Stimulated activated CD4-positive, alpha-beta T cell treated with anti-CD3 and anti-CD28 coated beads, Interleukin-1b, Interleukin-23, amount 100 ng/mL, for 1 hour (primary cell): ENCODE measurements at places on chromosomes 7 and 10.

DNA sequence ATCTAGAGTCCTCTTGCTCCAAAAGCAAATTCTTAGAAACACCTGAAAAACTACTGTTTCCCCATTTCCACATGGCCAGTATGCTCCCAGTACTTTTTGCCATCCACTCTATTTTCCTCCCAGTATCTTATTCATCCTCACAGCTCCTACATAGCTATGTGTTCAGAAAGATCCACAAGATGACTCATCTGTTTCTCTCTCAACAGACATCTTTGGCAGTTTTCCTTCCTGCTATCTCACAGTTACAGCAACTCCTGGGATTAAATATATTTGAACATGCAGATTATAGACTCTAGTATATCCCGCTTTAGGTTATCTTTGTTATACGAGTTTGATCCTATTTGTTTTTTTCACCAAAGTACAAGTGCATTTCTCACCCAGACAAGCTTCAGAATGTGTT is 675.6 kb upstream of the POT1 start:
- no peak for DNase-seq

DNA sequence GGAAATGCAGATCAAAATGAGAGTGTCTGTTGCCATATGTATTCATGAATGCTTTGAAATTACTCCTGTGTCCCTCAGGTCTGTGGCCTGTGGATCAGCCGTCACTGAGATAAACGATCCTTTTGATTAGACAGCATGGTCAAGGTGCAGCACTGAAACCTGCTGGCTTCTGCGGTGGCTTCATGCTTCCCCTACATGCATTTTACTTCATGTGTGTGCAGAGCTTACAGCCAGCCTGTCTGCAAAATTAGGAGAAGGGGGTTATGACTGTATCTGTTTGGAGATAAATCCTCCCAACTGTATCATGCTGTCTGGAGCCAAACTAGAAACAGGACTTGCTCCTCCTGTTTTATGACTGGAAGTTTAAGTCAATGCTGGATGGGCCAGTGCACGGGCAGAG is 71.0 kb upstream of the PLPP4 start:
- no peak for DNase-seq

GRCh38 chr7:1925349-1925748 is 255.3 kb downstream of the ELFN1 start:
- no peak for DNase-seq

DNA sequence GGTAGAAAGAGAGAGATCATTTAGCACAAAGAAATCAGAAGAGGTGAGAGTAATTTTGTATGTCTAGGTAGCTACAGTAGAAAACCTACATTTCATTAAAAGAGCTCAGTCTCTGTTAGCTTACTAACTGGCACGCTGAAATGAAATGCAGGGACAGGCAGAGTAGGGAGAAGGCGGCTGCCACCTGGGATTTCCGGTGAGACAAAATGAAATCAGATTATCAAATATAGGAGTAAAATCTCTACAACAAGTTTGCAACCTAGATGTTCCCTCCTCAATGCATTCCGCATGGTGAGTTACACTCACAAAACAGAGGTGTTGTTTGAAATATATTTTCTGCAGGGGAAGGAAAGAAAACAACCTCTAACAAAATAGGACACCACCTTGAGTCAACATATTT is 55.9 kb downstream of the VOPP1 start:
- DNase-seq = no peak

- peak; percentile 19 for DNase-seq
Observed at GRCh38 chr10:14648005-14648765, 126.5 kb downstream of the FAM107B start.

GRCh38 chr10:3067859-3068179 is 471 bp downstream of the PFKP start:
- no peak for DNase-seq

GRCh38 chr7:16080131-16080530 is 341.2 kb downstream of the CRPPA start:
- DNase-seq = no peak

- DNase-seq = no peak
Observed at GRCh38 chr7:475951-476441, 43.6 kb downstream of the PDGFA start.

GRCh38 chr7:78530351-78530750 is 731.8 kb downstream of the PHTF2 start:
- DNase-seq = no peak

DNA sequence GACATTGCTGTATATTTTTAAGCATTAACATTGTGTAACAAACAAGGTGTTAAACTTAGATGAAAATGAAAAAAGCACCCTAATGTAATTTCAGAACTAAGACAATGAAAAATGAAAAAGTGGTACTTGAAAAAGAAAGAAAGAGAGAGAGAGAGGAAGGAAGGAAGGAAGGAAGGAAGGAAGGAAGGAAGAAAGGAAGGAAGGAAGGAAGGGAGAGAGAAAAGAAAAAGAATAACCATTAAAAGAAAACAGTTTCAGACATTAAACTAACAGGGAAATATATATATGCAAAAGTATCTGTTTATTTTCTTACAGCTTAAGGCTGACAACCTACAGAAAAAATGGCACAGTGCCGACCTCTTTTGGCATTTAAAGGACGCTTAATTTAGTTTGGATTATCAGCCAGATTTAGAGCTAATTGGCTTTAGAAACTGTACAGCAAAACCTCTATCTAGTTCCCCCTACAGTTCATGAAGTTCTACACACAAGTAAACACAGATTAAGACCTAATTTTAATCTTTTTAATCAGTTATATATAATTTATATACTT is 13.8 kb downstream of the MTERF1 start:
- DNase-seq = no peak

DNA sequence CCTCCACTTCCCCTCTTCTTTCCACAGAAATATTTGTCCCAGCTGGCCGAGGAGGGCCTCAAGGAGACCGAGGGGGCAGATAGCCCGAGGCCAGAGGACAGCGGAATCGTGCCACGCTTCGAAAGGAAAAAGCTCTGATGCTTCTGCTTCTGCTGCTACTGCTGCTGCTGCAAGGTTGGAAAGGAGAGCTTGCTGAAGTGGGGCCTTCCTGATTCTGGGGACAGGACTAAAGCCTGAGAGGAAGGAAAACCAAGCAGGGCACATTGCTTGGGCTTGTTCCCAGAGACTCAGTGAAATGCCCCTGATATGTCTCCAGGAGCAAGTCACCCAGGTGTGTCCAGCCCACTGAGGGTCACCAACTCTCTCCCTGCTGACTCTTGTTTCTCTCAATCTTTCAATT is 35.9 kb upstream of the PDCD4 start:
- no peak for DNase-seq

- no peak for DNase-seq
Observed at GRCh38 chr10:132281915-132282666, 25.7 kb downstream of the STK32C start.

GRCh38 chr10:12510501-12510941 is 161.2 kb downstream of the CAMK1D start:
- no peak for DNase-seq

DNA sequence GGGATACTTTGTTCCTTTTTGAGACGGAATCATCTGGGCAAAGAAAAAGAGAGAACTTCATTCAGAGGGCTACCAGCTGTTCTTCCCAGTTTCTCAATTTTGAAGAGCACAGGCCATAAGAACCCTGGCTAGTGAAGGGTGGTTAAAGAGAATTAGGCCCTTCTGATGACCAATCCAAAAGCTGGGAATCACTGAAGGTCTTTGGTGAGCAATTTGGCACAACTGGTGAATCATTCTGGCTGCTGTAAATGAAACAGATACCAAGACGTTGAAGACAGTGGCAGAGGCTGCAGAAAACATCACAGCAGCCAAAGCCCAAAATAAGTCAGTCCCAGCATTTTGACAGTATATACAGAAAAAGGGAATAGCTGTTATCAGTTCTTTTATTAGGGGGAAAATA is 5.1 kb downstream of the RAPGEF5 start:
- no peak for DNase-seq

GRCh38 chr7:26293569-26294308 is 2.1 kb downstream of the SNX10 start:
- no peak for DNase-seq

DNA sequence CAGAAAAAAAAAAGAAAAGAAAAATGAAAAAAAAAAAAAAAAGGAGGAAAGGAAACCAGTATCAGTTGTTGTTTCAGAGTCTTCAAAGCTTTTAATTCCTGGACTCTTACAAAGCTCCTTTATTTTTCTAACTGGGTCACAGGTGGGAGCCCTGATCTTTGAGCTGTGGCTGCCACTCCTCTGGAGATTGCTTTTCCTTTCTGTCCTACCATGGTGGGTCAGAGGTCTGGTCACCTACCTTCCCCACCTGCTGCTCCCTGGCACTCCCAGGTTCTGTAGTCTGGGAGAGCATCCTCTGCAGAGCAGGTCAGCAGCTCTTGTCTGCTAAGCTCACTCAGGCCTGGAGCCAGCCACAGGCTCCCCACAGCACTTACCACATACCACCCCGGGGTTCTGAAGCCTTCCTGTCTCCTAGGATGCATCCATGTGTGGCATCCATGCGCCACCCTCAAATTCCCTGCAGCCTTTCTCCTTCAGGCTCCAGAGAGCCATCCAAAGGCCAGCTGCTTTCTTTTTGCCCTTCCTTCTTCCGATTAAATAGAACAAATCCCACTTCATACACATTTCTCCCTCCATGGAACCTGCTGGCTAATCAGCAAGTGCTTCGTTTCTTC is 73.2 kb upstream of the TPK1 start:
- no peak for DNase-seq

DNA sequence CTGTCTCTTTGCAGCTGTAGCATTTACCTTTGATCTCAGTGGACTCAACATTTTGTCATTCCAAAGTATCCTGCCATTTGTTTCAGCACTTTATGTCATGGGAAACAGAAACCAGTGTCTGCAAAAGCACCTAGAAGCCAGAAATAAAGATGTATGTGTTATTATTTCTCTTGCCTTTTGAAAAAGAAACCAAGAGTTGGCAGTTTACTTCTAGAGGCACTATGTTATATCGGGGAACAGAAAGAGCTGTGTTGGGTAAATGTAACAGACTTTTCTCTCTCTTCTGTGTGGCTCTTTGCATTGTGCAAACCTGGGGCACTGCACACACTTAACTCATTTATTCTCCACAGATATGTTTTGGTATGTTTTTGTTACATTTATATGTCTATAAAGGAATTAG is 36.7 kb downstream of the ZNF138 start:
- no peak for DNase-seq

DNA sequence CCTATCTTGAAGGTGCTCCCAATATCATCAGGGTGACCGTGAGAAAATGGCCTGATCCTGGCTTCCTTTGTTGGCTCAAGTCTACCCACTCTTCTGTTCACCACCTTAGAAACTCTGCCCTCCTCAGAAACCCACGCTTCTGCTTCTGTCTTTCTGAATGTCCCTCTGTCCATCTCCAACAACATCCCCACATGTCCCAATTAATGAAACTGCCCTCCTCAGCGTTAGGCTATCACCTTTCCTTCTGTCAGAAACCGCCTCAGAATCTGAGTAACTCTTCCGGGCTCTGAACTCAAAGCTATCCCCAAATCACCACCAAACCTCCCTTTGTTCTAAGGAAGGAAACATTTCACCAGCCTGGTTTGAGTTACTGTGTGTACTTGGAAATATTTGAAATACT is 315.8 kb upstream of the ZNF32 start:
- no peak for DNase-seq

GRCh38 chr10:111100198-111100597 is 23.4 kb downstream of the ADRA2A start:
- no peak for DNase-seq

DNA sequence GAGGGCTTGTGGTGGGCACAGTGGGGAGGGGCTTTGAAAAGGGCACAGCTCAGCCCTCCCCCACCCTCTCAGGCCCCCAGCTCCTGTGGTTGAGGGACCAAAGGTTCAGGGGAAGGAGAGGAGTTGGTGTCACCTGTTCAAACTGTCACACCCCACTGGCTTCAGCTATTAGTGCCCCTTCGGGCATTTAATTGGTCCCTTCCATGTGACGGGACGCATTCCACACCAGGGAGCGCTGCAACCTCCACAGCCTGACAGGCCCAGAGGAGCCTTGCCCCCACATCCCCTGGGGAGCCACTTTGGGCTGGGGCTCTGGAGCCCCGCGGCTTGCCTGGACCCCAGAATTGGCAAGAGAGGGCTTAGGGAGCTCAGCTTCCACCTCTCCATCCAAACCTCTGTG is 75.7 kb downstream of the C10orf105 start:
- DNase-seq = no peak

DNA sequence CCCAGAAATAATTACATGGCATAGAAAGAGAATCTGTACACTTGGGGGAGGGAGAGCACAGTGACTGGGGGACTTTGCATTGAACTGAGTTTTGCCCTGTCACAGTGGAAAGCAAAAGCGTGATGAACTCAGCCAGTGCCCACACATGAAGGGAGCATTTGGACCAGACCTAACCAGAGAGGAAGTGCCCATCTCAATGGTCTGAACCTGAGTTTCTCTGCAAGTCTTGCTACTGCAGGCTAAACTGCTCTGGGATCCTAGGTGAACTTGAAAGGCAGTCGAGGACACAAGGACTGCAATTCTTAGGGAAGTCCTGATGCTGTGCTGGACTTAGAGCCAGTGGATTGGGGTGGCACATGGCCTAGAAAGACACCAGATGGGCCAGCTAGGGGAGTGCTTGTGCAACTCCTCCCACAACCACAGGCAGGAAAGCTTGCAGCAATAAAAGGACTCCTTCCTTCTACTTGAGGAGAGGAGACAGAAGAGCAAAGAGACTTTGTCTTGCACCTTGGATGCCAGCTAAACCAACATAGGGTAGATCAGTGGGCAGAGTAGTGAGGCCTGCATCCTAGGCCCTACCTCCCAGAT is 259.0 kb downstream of the GRM8 start:
- DNase-seq = no peak

- no peak for DNase-seq
Observed at GRCh38 chr10:57098146-57098545, 737.1 kb upstream of the ZWINT start.

GRCh38 chr7:23357190-23358093 is 58.3 kb downstream of the MALSU1 start:
- no peak for DNase-seq

GRCh38 chr10:117663750-117664149 is 121.2 kb downstream of the EMX2 start:
- DNase-seq = no peak

DNA sequence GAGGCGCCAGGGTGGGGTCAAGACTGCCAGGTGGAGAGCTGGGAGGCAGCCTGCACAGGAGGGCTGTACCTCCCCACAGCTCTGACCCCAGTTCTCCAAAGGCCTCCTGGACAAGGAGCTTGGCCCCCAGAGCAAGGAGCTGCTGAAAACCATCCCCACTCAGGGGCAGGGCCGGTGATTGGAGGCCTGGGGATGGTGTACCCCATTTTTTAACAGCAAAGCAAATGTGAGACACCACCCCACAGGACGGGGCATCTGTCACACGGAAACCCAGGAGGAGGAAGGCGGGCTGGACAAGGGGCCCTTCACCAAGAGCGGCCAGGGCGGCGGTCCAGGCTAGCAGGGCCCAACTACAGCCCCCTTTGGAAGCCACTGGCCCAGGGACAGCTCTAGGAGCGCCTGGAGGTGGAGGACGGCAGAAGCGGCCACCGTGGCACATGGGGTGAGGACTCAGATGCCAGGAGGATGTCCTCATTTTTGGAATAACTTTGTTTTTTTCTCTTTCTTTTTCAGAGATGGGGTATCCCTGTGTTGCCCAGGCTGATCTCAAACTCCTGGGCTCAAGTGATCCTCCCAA is 56.4 kb upstream of the TNRC18 start:
- DNase-seq = no peak

GRCh38 chr7:20083781-20084180 is 133.4 kb downstream of the MACC1 start:
- DNase-seq = no peak
